ENCODE measurements at places on chromosomes 6 and 20. TPM values are rescaled to one million over a fixed set of nuclear protein-coding genes. Genes with fewer than 3 reads are reported as not detected.

C6orf52 gene
- 0.46 TPM for total RNA-seq

C4B gene
- total RNA-seq, result 0.73 TPM

PBOV1 gene
- total RNA-seq, result not detected

C20orf202 gene
- total RNA-seq, result under 0.01 TPM

ETV7 gene
- total RNA-seq, result 8.7 TPM

All from melanocyte of skin (primary cell).